Stimulated activated CD8-positive, alpha-beta memory T cell treated with anti-CD3 and anti-CD28 coated beads, Interleukin-12 subunit alpha, Interleukin-12 subunit beta, amount 100 ng/mL, for 4 hours (primary cell): ENCODE measurements at places on chromosomes 2 and 18.

DNA sequence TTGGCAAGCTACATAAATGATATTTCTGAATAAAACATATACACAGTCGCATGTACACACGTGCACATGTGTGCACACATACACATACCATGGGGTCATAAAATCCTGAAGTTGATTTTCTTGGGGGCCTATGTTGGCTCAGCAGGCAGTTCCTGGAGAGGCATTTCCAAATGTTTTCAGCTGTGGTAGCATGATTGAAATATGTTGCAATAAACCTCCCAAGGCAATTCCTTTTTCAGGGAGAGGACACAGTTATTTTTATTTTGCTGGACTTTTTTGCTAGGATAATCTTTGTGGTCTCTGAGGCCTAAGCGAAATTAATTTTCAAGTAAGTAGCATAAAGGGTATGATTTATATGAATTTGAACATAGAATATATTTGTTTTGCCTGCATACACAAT is 126.7 kb upstream of the LTBP1 start:
- DNase-seq, result no peak

DNA sequence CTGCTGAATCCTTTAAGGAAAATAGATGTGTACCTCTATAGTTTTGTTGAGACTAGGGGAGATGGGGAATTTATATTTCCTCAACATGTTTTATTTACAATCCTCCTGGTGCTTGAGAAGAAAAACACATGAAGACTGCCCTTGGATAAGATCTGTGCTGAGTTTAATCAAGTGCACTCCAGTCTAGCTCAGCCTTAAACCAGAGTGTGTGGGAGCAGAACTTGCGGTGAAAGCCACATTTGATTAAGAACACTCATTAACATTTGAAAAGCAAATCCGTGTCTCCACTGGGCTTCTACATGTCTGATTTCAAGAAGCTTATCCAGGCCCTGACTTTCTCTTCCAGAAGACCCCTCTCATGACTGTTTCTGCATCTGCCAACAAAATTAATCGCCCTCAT is 84.8 kb upstream of the ITGA6 start:
- no peak for DNase-seq

GRCh38 chr2:119721462-119721861 is 38.3 kb upstream of the PTPN4 start:
- DNase-seq, result no peak

DNA sequence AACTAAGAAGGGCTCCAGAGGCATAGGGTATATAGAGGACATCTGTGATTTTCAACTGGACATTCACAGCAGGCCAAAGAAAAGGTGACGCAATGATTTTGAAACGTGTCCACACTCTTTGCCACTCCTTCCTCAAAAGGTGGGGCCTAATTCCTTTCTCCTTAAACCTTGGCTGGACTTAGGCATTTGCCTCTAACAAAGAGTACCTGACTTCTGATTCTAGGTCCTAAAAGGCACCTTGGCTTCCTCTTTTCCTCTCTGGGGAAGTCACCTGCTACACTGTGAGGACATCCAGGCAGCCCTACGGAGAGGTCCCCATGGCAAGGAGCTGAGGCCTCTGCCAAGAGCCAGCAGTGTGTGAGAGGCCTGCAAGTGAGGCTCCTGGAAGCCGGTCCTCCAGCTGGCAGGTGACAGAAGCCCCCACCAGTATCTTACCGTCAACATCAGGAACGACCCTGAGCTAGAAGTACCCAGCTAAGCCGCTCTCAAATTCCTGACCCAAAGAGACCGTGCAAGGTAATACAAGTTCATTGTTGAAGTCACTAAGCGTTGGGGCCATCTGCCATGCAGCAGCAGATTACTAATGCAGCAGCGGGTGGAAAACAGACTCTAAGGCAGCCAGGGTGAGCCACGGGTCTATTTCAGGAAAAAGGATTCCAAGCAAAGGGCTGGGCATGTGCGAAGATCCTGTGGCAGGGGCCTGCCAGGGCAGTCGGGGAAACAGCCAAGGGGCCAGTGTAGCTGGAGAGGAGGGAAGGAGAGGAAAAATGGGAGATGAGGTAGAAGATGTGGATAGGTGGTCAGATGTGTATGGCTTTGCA is 7.4 kb upstream of the HES6 start:
- DNase-seq, result no peak

GRCh38 chr2:218857371-218858137 is 2.1 kb upstream of the WNT6 start:
- DNase-seq, result no peak

- DNase-seq, result no peak
These were observed 217.3 kb downstream of the FHOD3 start for GRCh38 chr18:36514778-36515177.

- no peak for DNase-seq
These were observed 2113.3 kb upstream of the PIK3C3 start for GRCh38 chr18:39841482-39842365.

- DNase-seq, result peak; percentile 23
These were observed 7.7 kb upstream of the SP140L start for GRCh38 chr2:230319211-230319862.

- peak; percentile 19 for DNase-seq
These were observed 1.9 kb upstream of the NABP1 start for GRCh38 chr2:191675807-191676721.

DNA sequence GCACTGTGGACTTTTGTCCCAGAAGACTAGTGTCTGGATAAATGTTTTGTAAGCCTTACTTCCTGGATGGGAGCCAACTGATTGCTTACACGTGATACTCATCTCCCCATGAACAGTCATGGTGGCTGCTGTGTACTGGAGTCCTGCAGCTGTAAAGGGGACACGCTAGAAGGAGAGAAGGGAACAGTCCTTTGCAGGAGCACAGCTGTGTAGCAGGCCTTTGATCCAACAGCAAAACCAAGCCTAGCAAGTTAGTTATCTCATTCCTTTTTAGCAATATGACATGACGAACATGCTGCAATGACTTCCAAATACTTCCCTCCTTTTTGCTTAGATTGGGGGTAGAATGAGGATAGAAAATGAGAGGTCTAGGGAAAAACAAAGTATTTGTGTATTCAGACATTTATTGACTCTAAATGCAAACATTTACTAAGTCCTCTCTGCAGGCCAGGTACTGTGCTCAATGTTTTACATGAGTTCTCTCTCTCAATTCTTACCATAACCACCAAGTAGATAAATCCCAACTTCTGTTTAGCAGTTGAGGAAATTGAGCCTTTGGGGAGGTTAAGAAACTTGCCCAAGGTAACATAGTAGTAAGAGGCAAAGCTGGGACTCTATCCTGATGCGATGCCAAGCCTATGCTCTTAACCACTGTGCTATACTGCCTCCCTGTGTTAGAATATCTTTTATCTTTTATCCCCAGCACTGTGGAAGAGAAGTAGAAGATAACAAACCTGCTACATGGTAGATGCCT is 55.4 kb upstream of the CD28 start:
- no peak for DNase-seq

DNA sequence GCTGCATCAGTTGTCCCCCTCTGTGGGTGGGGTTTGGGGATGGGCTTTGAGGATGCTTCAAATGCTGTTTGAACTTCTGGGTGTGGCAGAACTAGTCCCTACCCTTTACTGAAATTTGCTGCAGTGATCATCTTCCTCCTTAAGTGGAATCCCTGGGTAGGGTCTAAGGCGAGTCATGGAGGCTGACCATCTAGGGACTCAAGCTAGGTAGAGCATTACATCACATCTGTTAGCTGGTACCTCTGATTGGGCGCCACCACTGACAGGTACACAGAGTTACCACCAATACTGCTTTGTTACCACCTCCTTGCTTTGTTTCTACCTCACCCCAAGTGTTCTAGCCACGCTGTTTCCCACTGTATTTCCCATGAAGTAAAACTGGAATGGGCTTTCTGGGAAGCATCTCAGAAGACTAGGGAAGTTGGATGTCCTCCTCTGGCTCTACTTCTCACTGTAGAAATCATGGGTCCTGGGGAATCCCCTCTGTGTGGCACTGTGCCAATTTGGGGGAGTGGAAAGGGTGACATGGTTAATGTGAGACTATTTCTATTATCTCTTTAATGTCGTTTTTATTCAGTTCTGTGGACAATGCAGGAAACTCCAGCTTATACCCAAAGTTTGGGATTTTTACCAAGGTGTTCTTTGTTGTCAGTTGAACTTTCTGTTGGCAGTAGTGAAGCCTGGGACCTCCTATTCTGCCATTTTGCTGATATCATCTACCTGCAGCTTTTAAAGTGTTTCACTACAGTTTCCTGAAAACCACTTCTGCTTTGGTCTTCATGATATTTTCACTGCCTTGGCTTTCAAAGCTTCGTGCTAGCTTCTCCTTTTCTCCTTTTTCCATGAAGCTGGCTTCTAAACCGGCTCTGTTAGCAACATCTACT is 14.5 kb upstream of the SULT1C4 start:
- no peak for DNase-seq

DNA sequence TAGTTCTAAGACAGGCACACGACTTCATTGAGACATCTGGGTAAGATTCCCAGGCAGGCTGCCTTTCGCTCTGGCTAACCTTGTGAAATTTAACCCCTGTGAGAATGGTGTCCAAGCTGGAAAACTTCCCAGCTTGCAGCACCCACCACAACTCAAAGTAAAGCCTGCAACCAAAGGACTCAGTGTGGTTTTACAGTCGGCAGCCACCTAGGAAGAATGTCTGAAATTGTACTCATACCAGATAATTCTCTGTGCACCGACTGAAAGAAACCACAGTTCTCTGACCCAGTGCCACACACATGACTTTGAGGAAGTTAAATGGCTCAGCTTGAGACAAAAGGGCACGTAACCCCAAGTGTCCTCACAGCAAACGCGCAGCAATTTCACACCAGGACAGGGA is 125.7 kb downstream of the RBMS1 start:
- DNase-seq, result no peak

GRCh38 chr2:229087843-229088516 is 183.1 kb downstream of the PID1 start:
- no peak for DNase-seq

- no peak for DNase-seq
These were observed 178.0 kb downstream of the HAUS1 start for GRCh38 chr18:46282177-46282570.

DNA sequence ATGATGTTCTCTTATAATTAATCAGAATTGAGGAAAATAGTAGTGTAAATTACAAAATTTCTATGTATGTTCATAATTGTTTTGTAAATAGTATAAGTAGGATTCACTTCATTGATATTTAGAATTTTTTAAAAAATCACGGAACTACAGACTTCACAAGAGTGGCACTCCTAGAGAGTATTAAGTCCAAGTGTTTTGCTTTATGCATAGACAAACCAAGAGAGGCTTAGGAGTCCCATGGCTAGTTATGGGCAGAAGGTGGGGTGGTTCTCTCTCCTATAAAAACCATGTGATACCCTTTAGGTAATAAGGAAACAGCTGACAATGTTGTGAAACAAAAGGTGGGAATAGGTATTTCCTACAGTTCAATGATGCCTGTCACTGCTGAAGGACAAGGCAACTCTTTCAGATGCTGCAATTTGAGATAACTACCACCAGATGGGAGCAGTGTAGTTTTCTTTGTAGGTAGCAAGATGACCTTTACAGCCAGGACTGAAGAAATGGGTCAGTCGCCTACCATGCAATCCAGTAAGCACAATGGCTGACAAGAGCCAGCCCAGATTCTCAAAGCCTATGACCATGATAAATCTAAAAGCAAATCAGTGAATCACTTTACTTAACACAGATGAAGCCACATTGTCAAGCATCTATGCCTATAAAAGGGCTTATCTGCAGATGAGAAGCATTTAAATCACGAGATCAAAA is 83.9 kb downstream of the AAK1 start:
- no peak for DNase-seq

DNA sequence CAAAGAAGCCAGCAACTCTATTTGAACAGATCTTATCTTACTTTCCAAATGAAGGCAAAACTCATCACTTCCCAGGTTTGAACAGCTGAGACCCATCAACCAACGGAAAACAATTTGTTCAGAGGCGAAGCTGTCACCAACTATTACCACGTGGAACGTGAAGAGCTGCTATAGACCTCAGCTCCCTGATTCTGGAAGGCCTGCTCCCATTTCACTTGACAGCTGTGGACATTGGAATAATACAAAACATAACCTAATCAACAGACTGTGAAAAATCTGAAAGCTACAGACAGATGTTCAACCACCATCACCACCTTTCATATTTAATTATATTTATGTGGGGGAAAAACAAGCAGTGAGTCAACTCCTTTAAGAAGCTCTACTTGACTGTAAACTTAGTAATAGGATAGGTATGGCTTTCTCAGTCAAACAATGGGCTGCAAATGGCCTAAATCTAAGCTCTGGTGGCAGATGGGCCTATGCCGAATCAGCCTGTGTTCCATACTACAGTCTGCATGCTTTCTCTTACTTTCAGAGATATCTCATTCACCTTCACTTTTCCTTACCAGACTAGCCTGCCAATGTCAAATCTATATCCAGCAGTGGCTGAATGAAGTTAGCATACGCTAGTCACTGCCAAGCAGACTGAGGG is 896.4 kb downstream of the TDRD15 start:
- no peak for DNase-seq
